Activated T-cell treated with anti-CD3 and anti-CD28 coated beads, Interleukin-2, amount 50 U/mL, for 48 hours (primary cell): ENCODE measurements at places on chromosomes 6 and 20.

DNA sequence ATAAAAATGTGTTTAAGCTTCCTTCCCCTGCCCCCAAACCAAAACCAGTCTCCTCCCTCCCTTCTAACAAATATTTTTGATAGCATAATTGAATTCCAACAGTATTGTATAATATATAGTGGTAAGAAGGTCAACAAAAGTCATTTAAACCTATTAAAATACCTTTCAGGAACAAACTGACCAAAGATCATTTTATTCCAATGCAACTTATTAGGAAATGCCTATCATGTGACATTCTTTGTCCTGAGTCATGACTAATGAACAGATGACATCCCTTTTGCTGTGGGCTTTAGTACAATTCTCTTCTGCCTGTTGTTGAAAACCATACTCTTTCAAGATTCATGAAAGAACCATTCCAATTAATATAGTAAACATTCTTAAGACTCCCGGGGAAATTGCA lies 51.5 kb upstream of the TRAF3IP2 start:
- no peak for DNase-seq

- DNase-seq, result no peak
Measured at GRCh38 chr20:52295556-52295955, 104.0 kb upstream of the ZFP64 start.

GRCh38 chr6:98944598-98945081 lies 3.1 kb downstream of the FBXL4 start:
- DNase-seq, result no peak

DNA sequence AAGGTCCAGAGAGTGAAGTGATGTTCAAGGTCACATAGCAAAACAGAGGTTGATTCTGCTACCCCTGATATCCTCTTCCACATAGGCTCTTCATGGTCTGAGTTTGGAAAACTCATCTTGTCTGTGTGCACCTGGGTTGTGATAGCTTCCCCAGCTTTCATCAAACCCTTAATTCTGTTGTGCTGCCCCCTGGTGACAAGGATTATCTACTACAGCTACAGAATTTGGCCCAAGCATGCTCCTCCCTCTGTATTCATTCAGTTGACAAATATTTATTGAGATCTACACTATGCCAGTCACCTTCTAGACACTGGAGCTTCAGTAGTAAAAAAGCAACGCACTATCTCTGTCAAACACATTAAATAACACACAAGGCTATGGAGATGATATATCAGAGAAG lies 50.4 kb downstream of the SMPDL3A start:
- DNase-seq, result peak; percentile 62

DNA sequence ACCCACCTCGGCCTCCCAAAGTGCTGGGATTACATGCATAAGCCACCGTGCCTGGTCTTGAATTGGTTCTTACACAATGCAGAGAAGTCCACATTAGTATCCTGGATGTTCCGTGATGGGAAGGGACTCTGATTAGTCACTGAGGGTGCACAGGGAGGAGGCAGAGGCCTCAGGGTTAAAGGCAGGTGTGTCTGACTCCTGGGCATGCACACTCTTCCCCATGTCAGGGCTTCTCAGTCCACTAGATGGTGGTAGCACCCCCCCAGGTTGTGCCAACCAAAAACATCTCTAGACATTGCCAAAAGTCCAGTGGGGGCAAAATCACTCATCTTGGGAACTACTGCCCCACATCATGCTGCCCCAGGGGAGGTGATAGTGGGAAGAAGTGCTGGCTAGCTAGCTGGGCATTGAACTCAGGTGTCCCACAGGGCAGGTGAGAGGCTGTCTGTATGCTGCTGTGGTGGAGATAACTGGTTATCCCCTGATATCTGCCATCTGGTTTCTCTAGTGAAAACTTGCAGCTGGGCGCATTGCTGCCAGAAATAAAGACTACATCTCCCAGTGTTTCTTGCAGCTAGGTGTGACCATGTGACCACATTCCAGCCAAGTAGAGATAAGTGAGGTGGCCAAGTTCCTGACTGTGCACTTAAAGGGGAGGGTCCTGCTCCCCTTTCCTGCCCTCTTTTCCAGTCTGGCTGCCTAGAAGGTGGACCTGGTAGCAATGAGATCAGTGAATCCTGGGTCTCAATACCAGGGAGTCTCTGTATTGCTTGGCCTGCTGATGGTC lies 8.4 kb upstream of the NSFL1C start:
- no peak for DNase-seq

DNA sequence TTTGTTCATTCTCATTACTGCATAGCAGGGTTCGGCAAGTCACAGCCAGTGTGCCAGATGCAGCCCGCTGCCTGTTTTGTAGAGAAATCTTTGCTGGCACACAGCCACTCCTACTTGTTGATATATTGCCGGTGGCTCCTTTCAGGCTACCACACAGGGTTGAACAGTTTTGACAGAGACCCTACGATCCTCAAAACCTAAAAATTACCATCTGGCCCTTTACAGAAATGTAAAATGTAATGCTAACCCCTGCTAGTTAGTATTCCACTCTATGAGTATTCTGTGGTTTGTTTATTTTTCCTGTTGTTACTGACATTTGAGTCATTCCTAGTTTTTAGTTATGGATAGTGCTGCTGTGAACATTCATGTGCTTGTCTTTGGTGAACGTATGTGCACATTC lies 11.5 kb downstream of the DHX35 start:
- no peak for DNase-seq

GRCh38 chr6:89025633-89026032 lies 54.9 kb upstream of the PNRC1 start:
- no peak for DNase-seq

DNA sequence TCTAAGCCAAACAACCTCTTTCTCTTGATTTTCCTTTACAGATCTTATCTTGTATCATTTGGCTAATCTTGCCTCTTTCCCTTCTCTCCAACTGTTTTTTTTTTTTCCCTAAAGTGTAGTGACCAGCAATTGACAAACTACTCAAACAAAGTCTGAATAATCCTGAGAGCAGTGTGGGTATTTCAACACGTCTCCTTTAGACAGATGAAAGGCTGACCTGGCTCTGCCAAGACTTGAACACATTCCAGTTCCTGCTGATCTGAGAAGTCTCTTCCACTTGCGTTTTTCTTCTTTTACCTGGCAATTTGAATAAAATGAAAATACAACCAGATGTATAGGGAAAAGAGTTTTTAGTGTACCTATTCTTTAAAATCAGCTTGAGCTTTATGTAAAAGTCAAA lies 168.4 kb downstream of the GJA10 start:
- no peak for DNase-seq
